ENCODE measurements at places on chromosomes 13 and 19.

DNA sequence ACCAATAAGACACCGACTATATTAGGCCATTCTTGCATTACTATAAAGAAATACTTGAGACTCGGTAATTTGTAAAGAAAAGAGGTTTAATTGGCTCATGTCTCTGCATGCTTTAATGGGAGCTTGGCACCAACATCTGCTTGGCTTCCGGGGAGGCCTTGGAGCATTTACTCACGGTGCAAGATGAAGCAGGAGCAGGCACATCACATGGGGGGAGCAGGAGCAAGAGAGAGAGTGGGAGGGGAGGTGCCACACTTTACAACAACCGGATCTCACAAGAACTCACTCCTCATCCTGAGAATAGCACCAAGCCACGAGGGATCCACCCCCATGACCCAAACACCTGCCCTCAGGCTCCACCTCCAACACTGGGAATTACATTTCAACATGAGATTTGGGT, 224.8 kb downstream of the KLF5 start:
- no peak for DNase-seq

DNA sequence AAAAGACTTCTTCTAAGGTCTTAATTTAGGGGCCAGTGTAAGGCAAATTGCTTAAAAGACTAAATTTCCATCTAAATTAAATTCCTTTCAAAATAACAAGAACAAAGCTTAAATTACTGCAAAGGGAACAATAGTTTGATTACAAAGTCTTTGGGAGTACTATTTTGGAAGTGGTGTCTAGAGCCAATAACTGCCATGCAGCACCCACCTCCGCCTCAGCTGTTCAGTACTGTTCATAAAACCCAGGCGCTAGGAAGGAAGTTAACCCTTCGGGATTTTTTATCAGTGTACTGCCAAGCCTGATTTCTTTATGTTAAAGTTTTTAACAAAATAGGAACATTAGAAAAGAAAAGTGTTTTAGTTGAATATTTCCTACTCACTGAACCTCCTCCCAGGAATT, 210.1 kb downstream of the LIG4 start:
- peak; percentile 9 for DNase-seq

- no peak for DNase-seq
These were observed 7.7 kb upstream of the PTOV1 start for GRCh38 chr19:49843265-49843664.

DNA sequence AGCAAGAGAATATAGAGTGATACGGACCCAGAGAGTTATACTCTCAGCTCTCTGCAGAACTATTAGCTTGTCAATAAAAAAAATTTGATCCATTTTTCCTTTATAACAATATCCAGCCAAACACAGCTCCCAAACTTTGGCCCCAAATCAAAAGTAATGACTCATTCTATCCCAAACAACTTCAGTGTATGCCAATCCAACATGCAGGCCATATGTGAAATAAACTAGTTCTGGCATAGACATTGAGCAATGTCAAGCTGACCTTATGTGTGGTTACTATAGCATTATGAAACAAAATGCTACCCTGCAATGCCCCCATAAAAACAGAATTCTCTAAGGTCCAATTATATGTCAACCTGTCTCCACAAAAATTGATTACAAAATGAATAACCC, 209.5 kb downstream of the DNAJC15 start:
- no peak for DNase-seq

GRCh38 chr13:22047082-22047784, 376.4 kb downstream of the FGF9 start:
- DNase-seq = no peak

DNA sequence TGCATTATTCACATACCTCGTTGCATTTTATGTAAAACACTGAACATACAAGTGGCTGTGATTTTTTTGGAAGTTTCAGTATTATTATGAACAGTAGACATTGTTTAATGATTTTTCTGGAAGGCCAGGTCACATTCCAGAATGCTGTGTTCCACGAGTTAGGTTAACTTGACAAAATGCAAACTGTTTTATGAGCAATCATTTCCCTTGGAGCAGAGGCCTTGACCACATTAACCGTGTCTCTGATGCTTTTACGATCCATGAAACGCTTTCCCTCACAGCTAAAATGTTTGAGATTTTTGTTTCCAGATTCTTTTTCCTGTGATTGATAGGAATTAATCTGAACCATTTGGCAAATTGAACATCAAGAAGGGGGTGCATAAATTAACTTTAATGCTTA, 57.8 kb downstream of the MBNL2 start:
- no peak for DNase-seq
